ENCODE measurements at places on chromosomes 12 and 14.

- DNase-seq, result no peak
Measured at GRCh38 chr12:106645074-106645421, 62.2 kb downstream of the RFX4 start.

GRCh38 chr12:24595652-24596235, 353.2 kb downstream of the BCAT1 start:
- DNase-seq, result no peak

DNA sequence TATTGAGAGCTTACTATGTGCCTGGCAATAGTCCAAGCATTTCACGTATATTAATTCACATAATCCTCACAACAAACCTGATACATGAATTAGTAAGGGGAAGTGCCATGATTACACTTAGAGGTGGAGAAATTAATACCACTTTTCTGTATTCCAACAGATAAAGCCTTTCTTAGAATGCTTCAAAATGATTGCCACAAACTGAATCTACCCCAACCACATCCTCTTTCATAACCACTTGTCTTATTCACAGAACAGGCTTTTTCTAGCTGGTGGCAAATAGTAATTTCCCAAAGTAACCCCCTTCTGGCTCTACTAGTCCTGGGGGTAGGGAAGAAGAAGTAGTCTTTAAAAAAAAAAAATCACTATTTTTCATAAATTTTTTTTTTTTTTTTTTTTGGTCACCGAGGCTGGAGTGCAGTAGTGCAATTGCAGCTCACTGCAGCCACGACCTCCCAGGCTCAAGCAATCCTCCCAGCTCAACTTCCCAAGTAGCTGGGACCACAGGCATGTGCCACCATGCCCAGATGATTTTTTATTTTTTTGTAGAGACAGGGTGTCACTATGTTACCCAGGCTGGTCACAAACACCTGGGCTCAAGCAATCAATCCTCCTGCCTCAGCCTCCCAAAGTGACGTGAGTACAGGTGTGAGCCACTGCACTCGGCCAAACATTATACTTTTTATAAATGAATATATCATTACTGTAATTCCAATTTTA, 59.0 kb upstream of the ARID2 start:
- DNase-seq, result no peak

DNA sequence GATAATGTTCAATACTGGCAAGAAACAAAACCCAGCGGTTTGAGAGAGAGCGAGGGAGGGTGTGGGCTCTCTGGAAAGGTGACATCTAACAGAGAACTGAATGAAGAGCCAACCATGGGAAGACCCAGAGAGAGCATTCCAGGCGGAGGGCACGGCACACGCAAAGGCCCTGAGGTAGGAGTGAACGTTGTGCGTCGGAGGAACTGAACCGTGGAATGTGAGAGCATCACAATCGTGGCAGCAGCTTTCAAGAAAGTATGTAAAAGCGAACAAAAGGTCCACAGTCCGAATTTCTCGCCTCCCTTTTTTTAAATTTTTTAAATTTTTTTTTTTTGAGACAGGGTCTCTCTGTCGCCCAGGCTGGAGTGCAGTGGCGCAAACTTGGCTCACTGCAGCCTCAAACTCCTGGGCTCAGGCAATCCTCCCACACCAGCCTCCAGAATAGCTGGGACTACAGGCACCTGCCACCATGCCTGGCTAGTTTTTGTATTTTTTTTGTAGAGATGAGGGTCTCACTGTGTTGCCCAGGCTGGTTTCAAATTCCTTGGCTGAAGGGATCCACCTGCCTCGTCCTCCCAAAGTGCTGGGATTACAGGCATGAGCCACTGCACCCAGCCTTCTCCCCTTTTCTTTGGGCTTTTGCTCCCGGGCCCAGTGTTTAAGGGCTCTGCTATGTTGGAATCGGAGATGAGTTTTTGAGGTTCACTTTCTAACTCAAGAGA, 15.3 kb upstream of the SCARB1 start:
- no peak for DNase-seq

DNA sequence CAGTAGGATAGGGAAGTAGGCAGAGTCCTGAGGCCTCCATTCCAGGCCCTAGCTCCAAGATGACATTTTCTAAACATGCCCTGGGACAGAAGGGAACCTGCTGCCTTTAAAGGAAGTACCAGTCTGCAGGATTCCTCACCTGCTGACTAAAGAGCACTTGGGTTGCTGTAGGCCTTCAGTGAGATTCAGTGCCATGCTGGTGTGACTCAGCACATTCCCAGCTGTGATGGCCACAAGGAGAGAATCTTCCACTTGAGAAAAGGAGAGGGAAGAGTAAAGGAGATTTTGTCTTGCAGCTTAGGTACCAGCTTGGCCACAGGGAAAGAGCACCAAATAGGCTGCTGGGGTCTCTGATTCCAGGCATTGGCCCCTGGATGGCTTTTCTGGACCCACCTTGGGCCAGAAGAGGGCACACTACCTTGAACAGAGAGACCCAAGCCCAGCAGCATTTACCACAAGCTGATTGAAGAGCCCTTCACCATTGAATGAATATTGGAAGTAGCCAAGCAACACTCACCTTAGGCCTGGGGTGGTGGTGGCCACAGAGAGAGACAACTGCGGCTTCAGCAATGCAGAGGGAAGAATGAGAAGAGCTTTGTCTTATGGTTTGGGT, 498.3 kb downstream of the KCNH5 start:
- DNase-seq, result no peak

GRCh38 chr14:93103392-93104080, 12.2 kb downstream of the ITPK1 start:
- DNase-seq, result no peak

DNA sequence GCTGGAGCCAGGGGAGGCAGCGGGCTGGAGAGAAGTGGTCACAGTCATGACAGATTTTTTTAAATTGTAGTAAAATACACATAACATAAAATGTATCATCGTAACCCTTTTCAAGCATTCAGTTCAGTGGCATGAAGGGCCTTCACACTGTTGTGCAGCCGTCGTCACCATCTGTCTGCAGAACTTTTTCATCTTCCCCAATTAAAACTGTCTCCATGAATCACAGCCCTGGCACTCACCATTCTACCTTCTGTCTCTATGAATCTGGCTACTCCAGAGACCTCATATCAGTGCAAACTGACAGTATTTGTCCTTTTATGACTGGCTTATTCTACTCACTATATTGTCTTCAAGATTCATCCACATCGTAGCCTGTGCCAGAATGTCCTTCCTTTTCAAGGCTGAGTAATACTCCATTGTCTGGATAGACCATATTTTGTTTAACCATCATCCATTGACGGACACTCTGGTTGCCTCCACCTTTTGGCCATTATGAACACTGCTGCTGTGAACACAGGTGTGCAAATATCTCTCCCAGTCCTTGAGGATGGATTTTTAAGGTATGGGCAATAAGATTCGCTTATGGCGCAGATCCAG, 91.5 kb upstream of the NCOR2 start:
- no peak for DNase-seq

GRCh38 chr12:106134294-106134949, 4.3 kb downstream of the NUAK1 start:
- no peak for DNase-seq

DNA sequence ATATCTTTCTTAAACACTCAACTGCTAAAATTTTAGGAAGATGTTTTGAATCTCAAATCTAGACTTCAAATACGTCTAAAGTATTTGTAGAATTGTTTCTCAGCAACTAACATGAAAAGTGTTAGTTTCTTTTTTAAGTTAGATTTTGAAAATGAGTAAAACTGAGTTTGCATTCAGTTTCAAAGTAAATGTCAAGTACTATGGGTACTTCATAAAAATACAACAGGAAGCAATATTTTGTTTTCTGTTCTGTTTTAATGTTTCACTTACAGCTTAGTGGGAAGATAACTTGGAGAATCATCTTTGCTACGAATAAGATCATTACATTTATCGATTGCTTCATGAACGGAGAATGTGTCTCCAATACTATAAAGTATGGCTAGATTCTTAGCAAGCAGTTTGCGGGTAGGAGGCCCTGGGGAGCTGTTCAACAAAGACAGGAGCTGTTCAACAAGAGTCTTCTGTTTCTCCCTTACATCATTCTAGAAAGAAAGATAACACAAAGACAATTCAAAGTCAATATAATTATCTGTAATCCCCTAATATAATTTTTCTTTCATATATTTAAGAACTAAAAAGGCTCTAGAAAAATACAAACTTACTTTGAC, 20.2 kb downstream of the HEATR5A start:
- DNase-seq, result no peak

- DNase-seq, result no peak
Measured at GRCh38 chr12:49687941-49688340, 19.3 kb downstream of the FMNL3 start.

GRCh38 chr12:50562520-50563433, 58.0 kb downstream of the DIP2B start:
- DNase-seq, result no peak
